ENCODE measurements at places on chromosomes 11 and 22.

DNA sequence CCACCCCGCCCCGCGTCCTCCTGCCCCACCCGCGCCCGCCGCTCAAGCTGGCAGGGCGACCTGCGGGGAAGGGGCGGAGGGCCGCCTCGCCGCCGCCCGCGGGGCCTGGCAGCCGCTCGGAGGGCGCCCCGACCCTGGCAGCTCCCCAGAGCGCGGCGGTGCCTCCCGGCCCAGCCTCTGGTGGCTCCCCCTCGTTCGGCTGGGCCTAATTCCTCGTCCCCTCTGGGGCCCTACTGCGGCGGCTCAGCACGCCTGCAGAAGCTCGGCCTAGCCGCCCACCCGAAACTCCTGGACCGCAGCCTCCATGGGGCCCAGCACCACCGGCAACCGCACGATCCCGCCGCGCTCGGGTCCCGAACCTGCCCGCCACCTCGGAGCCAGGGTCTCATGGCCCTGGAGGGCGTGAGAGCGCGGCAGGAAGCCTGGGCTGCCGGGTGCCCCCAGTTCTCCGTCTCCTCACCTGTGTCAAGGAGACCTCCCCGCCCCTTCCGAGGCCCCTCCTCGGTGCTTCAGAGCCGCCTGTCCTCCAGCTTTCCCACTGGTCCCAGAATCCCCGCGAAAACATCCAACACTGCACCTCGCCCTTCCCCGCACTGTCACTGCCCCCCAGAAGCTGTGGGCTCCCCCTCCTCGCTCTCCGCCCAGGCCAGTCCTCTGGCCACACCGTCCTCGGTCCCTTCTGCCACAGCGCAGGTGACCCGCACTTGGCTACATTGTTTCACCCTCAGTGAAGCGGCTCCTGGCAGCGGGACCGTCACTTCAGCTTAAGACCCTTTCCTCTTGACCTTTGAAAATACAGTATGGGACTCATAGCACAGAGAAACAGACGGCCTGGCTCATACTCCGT is 613 bp upstream of the GSC2 start:
- no peak for DNase-seq

GRCh38 chr11:121512468-121513465 is 60.0 kb upstream of the SORL1-AS1 start:
- no peak for DNase-seq

DNA sequence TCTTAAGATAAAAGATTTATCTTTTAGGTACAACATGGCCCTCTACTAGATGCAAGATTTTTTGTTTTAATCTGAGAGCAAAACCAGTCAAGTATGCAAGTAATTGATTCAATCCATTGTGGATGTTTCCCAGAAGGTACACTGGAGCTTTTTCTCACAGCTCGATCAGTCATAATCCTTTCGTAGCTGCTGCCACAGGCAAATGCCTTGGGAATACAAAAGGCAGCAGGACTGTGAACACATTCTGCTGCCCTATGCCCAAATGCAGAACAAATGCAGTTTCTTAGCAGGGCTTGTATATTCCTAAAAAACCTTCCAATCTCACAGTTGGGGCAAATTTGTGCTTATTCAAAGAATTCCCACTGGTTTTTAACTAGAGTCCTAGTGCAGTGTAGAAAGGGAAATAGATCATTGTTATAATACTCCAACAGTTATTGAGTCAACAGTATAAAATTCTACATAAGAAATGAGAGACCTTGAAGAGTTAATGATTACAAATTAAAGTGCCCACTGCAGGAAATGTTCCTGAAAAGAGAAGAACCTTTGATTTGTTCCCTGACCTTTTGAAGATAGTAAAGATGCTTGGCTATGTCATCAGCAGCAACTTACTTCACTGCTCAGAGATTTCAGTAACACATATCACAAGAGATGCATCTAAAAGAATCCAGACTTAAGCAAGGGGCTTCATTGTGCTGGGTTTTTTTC is 14.1 kb downstream of the LPXN start:
- DNase-seq, result no peak

DNA sequence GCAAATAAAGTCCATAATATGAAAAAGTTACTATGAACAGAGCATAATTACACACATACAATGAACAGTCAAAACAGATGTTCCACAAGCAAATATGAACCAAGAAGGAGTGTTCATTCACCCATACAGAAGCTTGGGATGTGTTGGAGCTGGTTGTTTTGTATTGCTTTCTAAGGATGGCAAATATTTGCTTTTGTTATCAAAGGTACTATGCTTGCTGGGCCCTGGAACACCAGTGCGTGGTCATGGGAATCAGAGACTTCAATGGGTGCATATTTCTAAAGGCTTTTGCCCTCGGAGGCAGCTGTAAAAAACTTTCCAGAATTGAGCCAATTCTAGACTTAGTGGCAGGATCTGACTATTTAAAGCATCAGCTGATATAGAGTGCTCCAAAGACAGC is 85.1 kb downstream of the BARX2 start:
- no peak for DNase-seq

DNA sequence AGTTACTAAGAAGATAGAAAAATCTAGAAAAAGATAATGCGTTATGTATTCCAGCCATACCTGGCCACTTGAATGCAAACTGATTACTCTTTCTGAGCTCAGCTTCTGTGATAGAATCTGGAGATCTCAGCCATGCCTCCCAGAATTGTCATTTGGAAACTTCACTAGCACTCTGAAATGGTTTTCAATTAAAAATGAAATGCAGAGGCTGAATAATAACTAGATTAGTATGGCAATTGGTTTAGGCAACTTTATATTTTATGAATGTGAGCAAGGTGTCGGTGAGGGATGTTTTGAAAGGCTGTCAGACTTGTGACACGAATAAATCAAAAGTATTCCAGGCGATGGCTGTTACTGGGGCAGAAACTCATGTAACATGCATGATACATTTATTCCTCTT is 128.8 kb upstream of the SORL1-AS1 start:
- DNase-seq, result no peak

- no peak for DNase-seq
These were observed 115.9 kb downstream of the ARFGAP2 start for GRCh38 chr11:47060807-47061206.

GRCh38 chr11:30960387-30960992 is 374.3 kb upstream of the MPPED2 start:
- peak; percentile 1 for DNase-seq

- no peak for DNase-seq
These were observed 6.1 kb upstream of the STIM1 start for GRCh38 chr11:3849297-3849874.

GRCh38 chr22:45366713-45367112 is 46.7 kb downstream of the SMC1B start:
- DNase-seq, result no peak

Measured in NCI-H524 (cell line).